Stimulated activated CD8-positive, alpha-beta memory T cell treated with anti-CD3 and anti-CD28 coated beads, Interleukin-15, amount 100 ng/mL, for 24 hours (primary cell): ENCODE measurements at places on chromosomes 2 and 18.

GRCh38 chr2:190352668-190353536 is 9.5 kb downstream of the INPP1 start:
- no peak for DNase-seq

- DNase-seq: no peak
Measured at GRCh38 chr18:30486856-30487255, 555.7 kb downstream of the DSC3 start.

DNA sequence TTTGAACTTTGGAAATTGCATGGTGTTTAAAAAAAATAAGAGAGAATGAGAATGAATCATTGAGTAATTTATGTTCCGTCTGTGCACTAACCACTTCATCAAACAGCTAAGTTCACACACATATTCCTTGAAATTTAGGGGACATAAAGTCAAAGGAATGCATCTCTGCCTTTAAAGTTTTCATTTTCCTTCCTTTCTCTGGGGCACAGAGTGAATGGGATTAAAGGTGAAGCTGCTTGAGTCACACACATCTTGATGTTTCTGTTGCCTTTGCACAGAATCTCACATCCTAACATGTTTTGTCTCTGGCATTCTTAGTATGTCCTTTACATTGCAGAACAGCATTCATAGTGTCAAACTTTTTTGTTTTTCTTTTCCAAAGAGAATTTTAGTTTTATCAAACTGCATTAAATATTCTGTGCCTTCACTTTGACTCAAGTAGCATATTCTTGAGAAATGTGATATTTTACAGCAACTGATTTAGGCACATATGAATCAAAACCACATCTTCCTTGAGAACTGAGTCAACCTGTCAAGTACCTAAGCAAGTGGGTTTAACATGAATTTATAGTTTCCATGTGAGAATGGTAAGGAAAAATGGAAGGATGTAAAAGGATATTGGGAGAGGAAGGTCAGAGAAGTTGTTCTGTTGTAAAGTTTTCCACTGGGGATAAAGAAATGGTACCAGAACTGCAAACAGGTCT is 169.1 kb upstream of the THUMPD2 start:
- no peak for DNase-seq

DNA sequence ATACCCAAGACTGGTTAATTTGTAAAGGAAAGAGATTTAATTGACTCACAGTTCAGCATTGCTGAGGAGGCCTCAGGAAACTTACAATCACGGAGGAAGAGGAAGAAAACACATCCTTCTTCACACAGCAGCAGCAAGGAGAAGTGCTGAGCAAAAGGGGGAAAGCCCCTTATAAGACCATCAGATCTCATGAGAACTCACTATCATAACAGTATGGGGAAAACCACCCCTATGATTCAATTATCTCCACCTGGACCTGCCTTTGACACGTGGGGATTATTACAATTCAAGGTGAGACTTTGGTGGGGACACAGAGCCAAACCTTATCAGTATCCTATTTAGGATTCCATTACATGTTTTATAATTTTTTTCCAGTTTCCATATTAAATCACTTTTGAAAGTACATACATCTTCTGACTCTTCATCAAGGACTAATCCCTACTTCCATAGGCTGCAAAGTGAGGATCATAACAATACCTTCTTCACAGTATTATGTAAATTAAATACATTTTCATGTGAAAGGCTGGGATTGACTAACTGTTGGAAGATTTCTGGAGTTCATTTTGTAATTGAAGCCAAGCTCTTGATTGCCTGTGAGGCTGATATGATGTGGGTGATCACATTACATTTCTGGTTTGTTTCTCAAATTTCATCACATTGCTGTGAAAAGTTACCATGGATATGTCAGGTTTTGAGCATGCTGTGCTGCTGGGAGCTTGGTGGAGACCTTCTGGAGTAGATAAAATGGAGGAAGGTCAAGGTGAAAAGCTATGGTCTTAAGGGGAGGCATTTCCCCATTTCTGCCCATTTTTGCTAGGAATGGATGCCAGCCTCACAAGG is 31.7 kb upstream of the CERS6 start:
- no peak for DNase-seq

DNA sequence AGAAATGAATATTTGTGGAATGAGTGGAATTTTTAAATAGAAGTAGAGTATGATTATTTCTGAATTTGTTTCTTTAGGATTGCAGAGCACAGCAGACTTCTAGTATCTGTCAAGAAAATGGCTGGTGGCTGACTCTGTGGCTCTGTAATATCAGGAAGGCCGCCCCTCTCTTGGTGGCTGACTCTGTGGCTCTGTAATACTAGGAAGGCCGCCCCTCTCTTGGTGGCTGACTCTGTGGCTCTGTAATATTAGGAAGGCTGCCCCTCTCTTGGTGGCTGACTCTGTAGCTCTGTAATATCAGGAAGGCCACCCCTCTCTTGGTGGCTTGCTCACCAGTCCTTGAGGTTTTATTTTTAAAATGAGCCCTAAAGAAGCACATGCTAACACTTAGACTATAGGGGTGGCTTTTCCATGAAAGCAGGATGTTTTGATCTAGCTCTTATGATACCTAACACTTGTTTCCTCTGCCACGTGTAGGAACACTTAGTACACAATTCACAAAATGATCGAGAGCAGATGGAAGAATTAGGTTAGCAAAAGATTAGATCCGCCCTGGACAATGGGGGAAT is 85.1 kb upstream of the TTC39C start:
- DNase-seq: no peak

- no peak for DNase-seq
Measured at GRCh38 chr18:55321265-55322177, 266.5 kb downstream of the TCF4 start.

GRCh38 chr2:6148882-6149281 is 456.7 kb downstream of the SOX11 start:
- DNase-seq: no peak

- no peak for DNase-seq
Measured at GRCh38 chr2:128346291-128347170, 27.9 kb upstream of the HS6ST1 start.

- DNase-seq: no peak
Measured at GRCh38 chr2:163593982-163594381, 141.8 kb downstream of the FIGN start.

GRCh38 chr2:223937535-223937934 is 7.6 kb downstream of the WDFY1 start:
- DNase-seq: no peak

GRCh38 chr2:352696-353095 is 64.8 kb upstream of the ALKAL2 start:
- DNase-seq: no peak

DNA sequence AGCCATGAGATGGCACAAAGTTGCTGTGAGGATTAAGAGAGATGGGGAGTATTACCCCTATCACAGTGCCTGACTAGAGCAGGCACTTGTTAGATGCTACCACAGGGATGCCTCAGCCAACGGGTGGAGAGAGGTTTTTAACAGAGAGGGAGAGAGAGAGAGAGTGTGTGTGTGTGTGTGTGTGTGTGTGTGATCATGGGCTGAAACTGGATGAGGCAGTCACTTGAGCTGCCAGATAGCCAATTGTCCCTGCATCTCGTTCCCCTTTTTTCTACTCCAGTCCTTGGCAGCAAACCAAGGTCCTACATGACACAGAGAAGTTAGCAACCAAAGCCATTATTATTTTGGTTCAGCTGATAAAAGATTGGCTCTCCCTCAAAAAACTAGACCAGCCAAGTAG is 3.0 kb downstream of the CD8A start:
- DNase-seq: no peak

GRCh38 chr2:96838345-96839292 is 5.2 kb downstream of the ANKRD23 start:
- no peak for DNase-seq

- DNase-seq: no peak
Measured at GRCh38 chr2:14454202-14454601, 178.3 kb upstream of the LRATD1 start.

- no peak for DNase-seq
Measured at GRCh38 chr2:234680688-234681619, 184.1 kb upstream of the ARL4C start.

GRCh38 chr2:239960929-239961661 is 64.0 kb downstream of the NDUFA10 start:
- DNase-seq: no peak

- peak; percentile 82 for DNase-seq
Measured at GRCh38 chr2:28452534-28453081, 43.3 kb upstream of the PLB1 start.

DNA sequence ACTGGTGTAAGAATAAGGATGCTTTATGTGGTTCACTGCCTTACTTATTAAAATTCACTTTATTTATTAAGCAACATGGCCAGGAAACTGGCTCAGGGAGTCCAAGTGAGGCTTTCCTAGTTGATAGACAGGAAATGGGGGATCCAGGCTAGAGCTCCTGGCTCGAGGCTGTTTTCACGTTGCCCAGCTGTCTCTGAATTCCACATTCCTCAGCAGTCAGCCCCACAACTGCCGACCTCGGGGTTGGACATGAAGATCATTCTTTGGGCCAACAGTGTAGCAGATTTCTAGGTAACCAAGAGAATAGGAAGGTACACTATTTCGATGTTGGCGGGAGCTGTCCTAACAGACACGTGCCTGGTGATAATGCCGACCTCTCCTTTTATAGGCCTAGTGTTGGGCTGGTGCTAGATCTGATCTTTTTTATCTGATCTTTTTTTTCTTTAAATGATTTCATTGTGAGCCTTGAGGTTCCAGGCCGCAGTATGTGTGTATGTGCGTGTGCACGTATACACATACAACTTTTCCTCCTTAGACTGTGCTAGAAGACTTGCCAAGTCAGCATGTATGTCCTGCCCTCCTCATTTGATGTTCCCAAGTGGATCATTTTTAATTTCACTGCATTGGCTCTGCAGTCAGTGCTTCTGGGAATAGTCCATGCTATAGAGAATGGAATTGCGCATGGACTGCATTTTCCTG is 103.5 kb downstream of the CABLES1 start:
- DNase-seq: no peak

- DNase-seq: no peak
Measured at GRCh38 chr2:29951576-29951975, 30.2 kb upstream of the ALK start.
